ENCODE measurements at places on chromosomes 1 and 21. TPM values are rescaled to one million over a fixed set of nuclear protein-coding genes. Genes with fewer than 3 reads are reported as not detected.

DNA sequence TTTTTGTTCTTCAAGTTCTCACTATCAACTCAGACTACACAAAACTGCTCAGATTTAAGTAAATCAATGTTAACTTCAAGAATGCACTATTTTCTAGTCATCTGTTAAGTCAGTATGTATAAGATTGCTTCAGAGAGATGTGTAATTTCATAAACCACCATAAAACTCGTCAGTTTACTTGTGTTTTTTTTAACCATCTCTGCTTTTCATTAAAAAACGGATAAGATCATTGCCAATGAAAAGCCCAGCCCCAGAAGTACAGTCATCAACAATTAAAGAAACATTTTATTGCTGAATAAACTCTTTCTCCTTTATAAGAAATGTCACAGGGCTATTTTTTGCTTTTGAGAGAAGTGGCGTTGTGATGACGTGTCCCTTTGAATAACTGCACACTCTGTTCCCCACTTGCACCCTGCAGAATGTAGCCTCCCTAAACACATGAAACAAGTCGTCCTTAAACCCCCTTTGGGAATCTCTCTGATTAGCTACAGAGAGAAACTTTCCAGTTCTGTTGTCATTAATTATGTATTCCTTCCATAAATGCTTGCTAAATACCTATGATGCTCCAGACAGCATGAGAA, 202.7 kb upstream of the FOXD3 start:
- no peak overlapping the region for H3K27ac ChIP-seq
- no peaks in the 10 kb centered on the region for H3K36me3 ChIP-seq
- no peak overlapping the region for H3K4me3 ChIP-seq
- DNase-seq, result no peak
- H3K27me3 ChIP-seq, result no peaks in the 10 kb centered on the region

DNA sequence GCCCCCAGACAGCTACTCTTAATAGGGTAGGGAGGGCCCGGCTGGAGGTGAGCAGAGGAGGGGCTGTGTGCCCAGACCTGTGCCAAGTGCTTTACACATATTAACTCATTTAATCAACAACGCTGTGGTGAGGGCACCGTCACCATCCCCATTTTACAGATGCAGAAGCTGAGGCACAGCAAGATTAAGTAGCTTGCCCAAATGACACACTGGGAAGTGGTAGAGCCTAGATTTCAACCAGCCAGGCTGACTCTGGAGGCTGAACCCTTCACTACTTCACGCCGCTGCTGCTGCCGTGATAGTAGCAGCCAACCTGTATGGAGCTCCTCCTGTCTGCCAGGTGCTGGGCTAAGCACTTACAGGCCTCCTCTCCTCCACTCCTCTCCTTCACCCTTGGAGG, 127.2 kb downstream of the PTPRU start:
- H3K36me3 ChIP-seq, result no peaks in the 10 kb centered on the region
- H3K4me1 ChIP-seq, result no peaks in the 10 kb centered on the region
- no peak overlapping the region for H3K4me3 ChIP-seq
- H3K27ac ChIP-seq, result no peak overlapping the region
- H3K27me3 ChIP-seq, result peaks cover 16% of the 10 kb centered on the region
- no peak for DNase-seq

- no peaks in the 10 kb centered on the region for H3K4me1 ChIP-seq
- DNase-seq, result no peak
- no peak overlapping the region for H3K27ac ChIP-seq
- no peak overlapping the region for H3K4me3 ChIP-seq
- H3K27me3 ChIP-seq, result no peaks in the 10 kb centered on the region
- H3K36me3 ChIP-seq, result no peaks in the 10 kb centered on the region
These were observed 24.0 kb downstream of the COQ8A start for GRCh38 chr1:226964068-226964425.

- H3K27me3 ChIP-seq, result no peaks in the 10 kb centered on the region
- no peak overlapping the region for H3K27ac ChIP-seq
- no peaks in the 10 kb centered on the region for H3K36me3 ChIP-seq
- DNase-seq, result no peak
- H3K4me1 ChIP-seq, result no peaks in the 10 kb centered on the region
- H3K4me3 ChIP-seq, result no peak overlapping the region
These were observed 75.2 kb upstream of the NEK2 start for GRCh38 chr1:211750599-211750998.

GRCh38 chr1:235919833-235920441, 53.2 kb upstream of the LYST start:
- H3K4me3 ChIP-seq, result no peak overlapping the region
- H3K4me1 ChIP-seq, result peaks cover 50% of the 10 kb centered on the region
- H3K27me3 ChIP-seq, result no peaks in the 10 kb centered on the region
- peak; percentile 82 for DNase-seq

DNA sequence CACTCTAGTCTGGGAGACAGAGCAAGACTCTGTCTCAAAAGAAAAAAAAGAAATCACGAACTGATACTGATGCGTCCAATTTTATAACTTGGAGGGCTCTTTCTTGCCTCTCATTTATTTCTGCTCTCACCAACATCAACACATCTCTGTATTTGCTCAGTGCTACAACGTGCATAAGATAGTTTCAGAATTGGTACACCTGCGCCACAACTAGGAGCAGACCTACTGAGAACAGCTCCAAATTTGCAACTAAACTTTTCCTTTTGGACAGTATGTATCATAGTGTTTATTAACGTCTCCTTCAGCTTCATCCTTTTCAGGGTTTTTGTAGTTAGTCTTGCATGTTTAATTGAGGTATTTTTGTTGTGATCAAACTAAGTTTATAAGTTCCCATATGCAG, 27.7 kb downstream of the TRAPPC10 start:
- no peaks in the 10 kb centered on the region for H3K27me3 ChIP-seq
- no peak overlapping the region for H3K27ac ChIP-seq
- peaks cover 16% of the 10 kb centered on the region for H3K36me3 ChIP-seq
- no peak overlapping the region for H3K4me3 ChIP-seq

- H3K36me3 ChIP-seq, result no peaks in the 10 kb centered on the region
- no peak for DNase-seq
- H3K27me3 ChIP-seq, result peaks cover 69% of the 10 kb centered on the region
- H3K4me3 ChIP-seq, result no peak overlapping the region
- peaks cover 3% of the 10 kb centered on the region for H3K4me1 ChIP-seq
These were observed 738 bp downstream of the CELF3 start for GRCh38 chr1:151715726-151716404.

GRCh38 chr1:210618369-210618768, 289.7 kb downstream of the HHAT start:
- no peaks in the 10 kb centered on the region for H3K27me3 ChIP-seq
- no peak overlapping the region for H3K4me3 ChIP-seq
- DNase-seq, result no peak
- H3K4me1 ChIP-seq, result no peaks in the 10 kb centered on the region
- no peak overlapping the region for H3K27ac ChIP-seq

DNA sequence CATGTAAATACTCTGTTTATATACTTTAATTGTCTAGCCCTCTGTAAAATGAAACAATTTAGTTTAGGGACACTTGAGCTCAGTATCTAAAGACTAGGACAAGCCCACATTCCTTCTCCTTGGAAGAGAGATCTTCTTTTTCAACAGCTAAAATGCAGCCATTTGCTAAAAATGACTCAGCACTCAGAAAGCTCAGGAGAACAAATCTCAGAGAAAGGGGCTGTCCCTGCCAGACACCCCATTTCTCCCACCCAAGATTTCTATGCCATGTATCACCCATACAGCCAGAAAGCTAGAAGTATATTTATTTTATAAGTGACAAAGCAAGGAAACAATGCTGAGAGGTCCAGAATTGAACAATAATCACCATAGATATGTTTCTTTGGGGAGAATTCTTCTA, 23.2 kb upstream of the PRDX6 start:
- H3K4me1 ChIP-seq, result peaks cover 8% of the 10 kb centered on the region
- DNase-seq, result peak; percentile 51
- no peak overlapping the region for H3K4me3 ChIP-seq
- H3K27me3 ChIP-seq, result no peaks in the 10 kb centered on the region

DNA sequence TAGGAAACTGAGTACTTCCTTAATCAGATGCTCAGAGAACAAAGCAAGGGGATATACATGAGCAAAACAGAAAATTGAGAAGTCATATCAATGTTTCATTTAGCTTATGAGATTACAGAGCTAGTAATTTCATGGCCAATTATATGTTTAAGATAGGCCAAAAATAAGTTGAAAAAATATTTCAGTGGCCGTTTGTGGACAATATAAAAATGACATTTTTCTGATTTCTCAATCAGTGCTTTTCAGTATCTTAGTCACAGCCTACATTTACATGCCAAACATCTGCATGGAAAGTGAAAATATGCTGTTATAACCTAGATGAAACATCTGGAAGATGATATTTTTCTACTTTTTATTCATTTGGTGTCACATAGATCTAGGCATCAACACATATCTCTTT, 192.5 kb downstream of the HLX start:
- H3K4me3 ChIP-seq, result no peak overlapping the region
- H3K27me3 ChIP-seq, result no peaks in the 10 kb centered on the region
- DNase-seq, result no peak

GRCh38 chr1:28518745-28519341, 13.0 kb downstream of the RCC1 start:
- H3K27me3 ChIP-seq, result no peaks in the 10 kb centered on the region
- peaks cover under 1% of the 10 kb centered on the region for H3K36me3 ChIP-seq
- DNase-seq, result no peak
- H3K4me1 ChIP-seq, result peaks cover 14% of the 10 kb centered on the region
- H3K27ac ChIP-seq, result peak overlapping the region; percentile 86

GRCh38 chr1:27527223-27527889, 37.4 kb upstream of the WASF2 start:
- H3K27ac ChIP-seq, result no peak overlapping the region
- H3K4me3 ChIP-seq, result no peak overlapping the region
- H3K4me1 ChIP-seq, result peaks cover 23% of the 10 kb centered on the region
- H3K36me3 ChIP-seq, result no peaks in the 10 kb centered on the region
- DNase-seq, result no peak
- H3K27me3 ChIP-seq, result peaks cover 3% of the 10 kb centered on the region

DNA sequence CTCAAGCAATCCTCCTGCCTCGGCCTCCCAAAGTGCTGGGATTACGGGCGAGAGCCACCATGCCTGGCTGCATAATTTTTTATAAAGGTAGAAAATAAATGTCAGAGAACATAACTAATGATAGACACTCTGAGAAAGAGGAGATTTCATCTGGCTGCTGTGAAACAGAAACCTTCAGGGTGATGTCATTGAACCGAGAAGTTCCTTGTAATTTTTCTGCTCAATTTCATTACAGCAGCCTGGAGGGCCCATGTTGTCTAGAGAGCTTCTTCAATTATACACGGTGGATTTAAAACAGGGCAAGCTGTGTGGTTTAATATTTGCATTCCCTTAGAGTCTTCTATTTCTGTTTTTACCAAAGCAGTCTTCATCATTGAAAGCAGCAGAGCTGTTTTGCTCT, 64.3 kb upstream of the MORC3 start:
- H3K4me1 ChIP-seq, result no peaks in the 10 kb centered on the region
- peaks cover 19% of the 10 kb centered on the region for H3K36me3 ChIP-seq
- DNase-seq, result no peak
- H3K27me3 ChIP-seq, result no peaks in the 10 kb centered on the region

DNA sequence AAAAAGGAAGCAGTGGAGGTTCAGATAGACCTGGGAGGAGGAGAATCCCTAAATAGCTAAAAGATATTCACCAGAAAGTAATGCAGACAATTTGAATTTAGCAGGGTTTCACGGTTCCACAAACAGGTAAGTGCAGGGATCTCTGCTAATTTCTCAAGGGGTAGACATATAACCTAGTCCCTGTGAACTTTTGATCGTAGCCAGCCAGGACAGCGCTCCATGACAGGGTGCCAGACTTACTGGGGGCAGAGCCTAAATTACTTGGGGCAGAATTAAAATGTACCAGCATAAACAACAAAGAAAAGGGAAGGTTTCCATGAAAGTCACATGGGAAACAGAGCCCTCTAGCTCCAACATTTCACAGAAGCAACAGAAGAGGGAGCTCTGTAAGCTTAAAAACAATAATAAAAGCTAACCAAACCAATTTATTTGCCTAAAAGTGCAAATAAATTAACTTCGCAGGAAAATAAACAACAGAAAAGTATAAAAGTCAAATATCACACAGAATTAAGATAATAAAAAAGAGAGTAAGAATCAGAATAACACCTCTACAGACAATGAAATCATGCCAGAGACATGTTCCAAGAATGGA, 198.3 kb downstream of the DUSP10 start:
- no peak overlapping the region for H3K27ac ChIP-seq
- no peaks in the 10 kb centered on the region for H3K4me1 ChIP-seq
- H3K36me3 ChIP-seq, result no peaks in the 10 kb centered on the region
- H3K27me3 ChIP-seq, result no peaks in the 10 kb centered on the region
- no peak overlapping the region for H3K4me3 ChIP-seq

GRCh38 chr1:212667223-212668139, 32.2 kb downstream of the BATF3 start:
- H3K36me3 ChIP-seq, result no peaks in the 10 kb centered on the region
- peak overlapping the region; percentile 99 for H3K27ac ChIP-seq

DNA sequence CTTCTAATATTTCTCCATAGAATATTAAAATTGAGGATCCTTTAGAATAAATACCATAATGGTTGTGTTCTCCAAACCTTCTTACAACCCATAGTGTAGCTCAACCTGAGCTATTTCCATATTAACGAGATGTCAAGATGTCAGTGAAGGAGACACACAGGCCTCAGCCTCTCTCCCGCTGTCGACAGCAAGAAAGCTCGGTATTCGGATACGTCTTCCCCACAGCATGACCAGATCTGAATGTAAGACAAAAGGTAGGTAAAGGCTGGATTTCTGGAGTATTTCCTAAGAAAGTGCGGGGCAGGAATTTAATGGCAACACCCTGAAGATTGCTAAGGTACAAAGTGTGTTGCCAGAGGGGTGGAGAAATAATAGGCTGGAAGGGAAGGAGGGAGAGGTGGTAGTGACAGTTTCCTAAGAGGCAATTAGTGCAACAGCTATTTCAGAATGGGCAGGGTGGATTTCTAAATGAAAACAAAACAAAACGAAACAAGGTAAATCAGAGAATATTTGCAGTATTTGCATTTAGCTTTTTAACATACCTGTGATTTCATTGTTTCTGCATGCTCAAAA, 1.7 kb downstream of the ADSS2 start:
- no peak for DNase-seq
- H3K27me3 ChIP-seq, result no peaks in the 10 kb centered on the region
- H3K27ac ChIP-seq, result peak overlapping the region; percentile 21
- H3K4me1 ChIP-seq, result peaks cover 28% of the 10 kb centered on the region

GRCh38 chr1:155301342-155301841, at the start of gene PKLR:
TSS of gene PKLR (minus strand) at chr1:155301438. CDS start at chr1:155301395, 43 bp downstream.
- DNase-seq, result no peak
- H3K27ac ChIP-seq, result no peak within 1 kb of the TSS
- no peaks in the 10 kb centered on the region for H3K36me3 ChIP-seq
- H3K4me1 ChIP-seq, result no peaks in the 10 kb centered on the region

DNA sequence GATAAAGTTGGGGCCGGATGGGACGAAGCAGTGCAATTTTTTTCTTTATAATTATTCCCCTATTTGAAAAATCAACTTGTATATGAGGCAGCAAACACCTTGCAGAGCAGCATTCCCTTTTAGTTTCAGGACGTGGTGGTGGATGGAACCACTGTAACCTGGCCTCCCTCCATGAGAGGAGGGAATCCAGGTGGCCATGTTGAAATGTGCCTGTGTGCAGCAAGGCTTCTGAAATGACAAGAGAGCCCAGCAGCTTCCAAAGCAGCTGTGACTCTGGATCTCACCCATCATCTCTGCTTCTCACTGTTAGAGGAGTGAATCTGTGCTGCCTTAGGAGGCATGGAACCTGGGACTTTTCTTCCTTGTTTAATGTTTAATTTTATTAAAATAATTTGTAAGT, 42.3 kb downstream of the NFIA start:
- no peak overlapping the region for H3K4me3 ChIP-seq
- no peaks in the 10 kb centered on the region for H3K4me1 ChIP-seq
- H3K27ac ChIP-seq, result no peak overlapping the region
- H3K27me3 ChIP-seq, result no peaks in the 10 kb centered on the region
- no peaks in the 10 kb centered on the region for H3K36me3 ChIP-seq
- no peak for DNase-seq

Gene CASQ2
- total RNA-seq, result 0.11 TPM

Gene RNU1-4
- 1,553 TPM for total RNA-seq

Gene KCNN3
- total RNA-seq, result 0.66 TPM

Gene TTC3
- total RNA-seq, result 223 TPM

Gene MAB21L3
- 0.34 TPM for total RNA-seq

Gene LCE1F
- not detected for total RNA-seq

Gene LCE1E
- not detected for total RNA-seq

Gene GJC2
- total RNA-seq, result 1.4 TPM

All from astrocyte (in vitro differentiated cells and primary cell).